Left ventricle myocardium inferior (tissue), 1 donor: ENCODE measurements at places on chromosomes 6 and 20. TPM values are rescaled to one million over a fixed set of nuclear protein-coding genes. Genes with fewer than 3 reads are reported as not detected.

DNA sequence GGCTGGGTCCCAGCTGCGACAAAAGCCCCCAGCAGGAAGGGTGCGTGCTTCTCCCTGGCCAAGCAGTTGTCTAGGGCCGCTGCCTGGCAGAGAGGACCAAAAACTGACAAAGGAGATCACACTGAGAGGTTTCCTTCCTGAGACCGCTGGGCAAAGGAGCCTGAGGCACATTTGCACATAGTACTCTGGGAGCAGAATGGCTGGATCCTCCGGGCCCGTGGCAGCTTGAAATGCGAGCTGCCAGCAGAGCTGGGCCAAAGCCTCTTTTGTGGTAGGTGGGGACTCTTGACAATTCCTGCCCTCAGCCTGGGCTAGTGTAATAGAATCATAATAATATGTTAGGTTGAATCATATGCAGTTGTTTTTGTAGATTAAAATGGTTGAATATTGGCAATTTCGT lies 33.1 kb upstream of the RNF8 start:
- no peak for DNase-seq

- DNase-seq, result no peak
Observed at GRCh38 chr6:76250666-76251065, 178.2 kb upstream of the IMPG1 start.

DNA sequence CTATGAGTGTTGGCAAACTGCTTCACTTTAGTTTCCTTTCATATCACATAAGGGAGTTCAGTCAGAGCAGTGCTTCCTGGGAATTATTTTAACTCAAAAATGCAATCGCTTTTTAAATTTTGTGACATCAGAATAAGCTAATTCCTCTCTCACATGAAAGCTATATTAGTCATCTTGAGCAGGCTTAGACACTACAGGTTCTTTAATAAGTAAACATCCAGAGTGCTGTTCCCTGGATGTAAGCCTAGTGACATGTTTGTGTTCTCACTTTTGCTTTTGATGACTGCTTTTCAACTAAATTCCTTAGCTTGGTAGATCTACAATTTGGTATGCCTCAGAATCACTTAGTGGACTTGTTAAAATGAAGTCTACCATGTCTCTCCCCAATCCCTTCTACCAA lies 252.7 kb upstream of the POU3F2 start:
- no peak for DNase-seq

GRCh38 chr6:103750603-103751002 lies 1109.1 kb downstream of the HACE1 start:
- no peak for DNase-seq

DNA sequence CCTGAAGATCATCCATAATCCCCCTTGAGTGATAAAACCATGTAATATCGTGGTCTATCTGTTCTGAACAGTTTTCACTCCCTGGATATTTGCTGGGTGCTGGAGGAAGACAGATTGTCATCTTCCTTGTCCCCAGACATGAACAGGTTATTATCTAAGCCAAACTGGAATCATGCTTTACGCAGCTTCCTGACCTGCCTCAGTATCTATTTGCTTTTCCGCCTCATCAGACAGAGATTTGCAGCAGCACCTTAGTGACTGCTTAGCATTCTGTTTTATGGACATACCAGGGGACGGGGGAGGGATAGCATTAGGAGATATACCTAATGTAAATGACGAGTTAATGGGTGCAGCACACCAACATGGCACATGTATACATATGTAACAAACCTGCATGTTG lies 124.6 kb downstream of the SLC23A2 start:
- no peak for DNase-seq

The MYL9 gene
- total RNA-seq, result 1,345 TPM

The SLC24A3 gene
- 1.3 TPM for total RNA-seq
